ENCODE measurements at places on chromosomes 4 and X. TPM values are rescaled to one million over a fixed set of nuclear protein-coding genes. Genes with fewer than 3 reads are reported as not detected.

Gene MAP3K15
- total RNA-seq = 4.4 TPM

- H3K27ac ChIP-seq = no peak overlapping the region
- H3K4me1 ChIP-seq = no peaks in the 10 kb centered on the region
- H3K36me3 ChIP-seq = peaks cover 4% of the 10 kb centered on the region
Observed at GRCh38 chrX:26788402-26788998, 572.5 kb downstream of the MAGEB5 start.

Gene HOPX
- total RNA-seq = 0.26 TPM

DNA sequence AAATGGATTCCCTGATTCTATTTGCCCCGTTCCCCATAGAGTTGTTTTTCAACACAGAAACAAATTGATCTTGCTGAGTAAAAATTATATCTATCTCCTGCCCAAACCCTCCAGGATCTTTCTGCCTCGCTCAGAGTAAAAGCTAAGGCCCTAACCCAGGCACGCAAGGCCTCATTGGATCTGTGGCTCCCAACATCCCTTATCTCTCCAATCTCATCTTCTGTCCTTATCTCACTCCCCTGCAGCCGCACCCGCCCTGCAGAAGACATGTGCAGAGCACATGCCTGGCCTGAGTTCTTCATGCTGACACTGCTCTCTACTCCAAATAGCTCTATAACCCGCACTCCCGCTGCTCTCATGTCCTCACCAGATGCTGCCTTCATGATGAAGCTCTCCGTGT is 543.8 kb upstream of the ZFP42 start:
- no peak overlapping the region for H3K27ac ChIP-seq
- no peak for DNase-seq
- H3K4me1 ChIP-seq = peaks cover 3% of the 10 kb centered on the region
- no peaks in the 10 kb centered on the region for H3K27me3 ChIP-seq
